HT1080 (cell line): ENCODE measurements at places on chromosomes 12 and 14. TPM values are rescaled to one million over a fixed set of nuclear protein-coding genes. Genes with fewer than 3 reads are reported as not detected.
A peak's percentile ranks its signal among the peaks of the same experiment; 100 is the strongest.

- no peak for DNase-seq
Measured at GRCh38 chr12:74120644-74121043, 417.0 kb upstream of the ATXN7L3B start.

DNA sequence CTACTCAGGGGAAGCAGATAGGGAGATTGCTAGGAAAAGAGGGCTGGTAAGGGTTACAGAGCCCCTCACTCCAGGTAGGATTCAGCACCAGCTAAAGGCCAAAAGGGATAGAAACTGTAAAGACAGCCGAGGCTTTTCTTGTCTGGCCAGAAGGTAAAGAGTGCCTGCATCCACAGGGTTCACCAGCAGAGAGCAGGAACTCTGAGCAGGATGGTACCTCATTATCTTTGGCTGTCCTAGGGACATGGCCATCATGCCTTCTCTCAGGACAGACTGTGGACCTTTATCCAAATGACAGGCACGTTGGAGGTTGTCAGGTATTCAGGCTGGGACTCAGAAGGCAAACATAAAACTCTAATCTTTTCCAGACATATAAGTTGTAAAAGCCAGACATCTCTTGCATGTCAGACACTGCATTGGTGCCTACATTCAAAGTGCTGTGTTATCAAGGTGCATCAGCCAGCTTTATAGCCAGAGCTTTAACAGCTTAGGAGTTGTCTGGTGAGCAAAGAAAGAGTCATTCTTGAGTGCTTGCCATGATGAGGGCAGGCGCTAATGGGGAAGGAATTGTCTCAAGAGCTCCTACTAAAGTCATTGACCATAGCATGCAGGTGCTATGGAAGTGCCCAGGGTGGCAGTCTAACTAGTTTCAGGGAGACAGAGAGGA lies 89.5 kb downstream of the PELI2 start:
- no peak for DNase-seq

- peak; percentile 85 for DNase-seq
Measured at GRCh38 chr12:52213564-52214420, 19.3 kb upstream of the KRT7 start.

The PLEKHD1 gene
- not detected in 2 replicates for total RNA-seq

GRCh38 chr12:101209319-101210302 lies at the start of gene SLC5A8:
Gene SLC5A8 (minus strand): TSS chr12:101210238. CDS start chr12:101209848, 390 bp downstream.
- DNase-seq = no peak

DNA sequence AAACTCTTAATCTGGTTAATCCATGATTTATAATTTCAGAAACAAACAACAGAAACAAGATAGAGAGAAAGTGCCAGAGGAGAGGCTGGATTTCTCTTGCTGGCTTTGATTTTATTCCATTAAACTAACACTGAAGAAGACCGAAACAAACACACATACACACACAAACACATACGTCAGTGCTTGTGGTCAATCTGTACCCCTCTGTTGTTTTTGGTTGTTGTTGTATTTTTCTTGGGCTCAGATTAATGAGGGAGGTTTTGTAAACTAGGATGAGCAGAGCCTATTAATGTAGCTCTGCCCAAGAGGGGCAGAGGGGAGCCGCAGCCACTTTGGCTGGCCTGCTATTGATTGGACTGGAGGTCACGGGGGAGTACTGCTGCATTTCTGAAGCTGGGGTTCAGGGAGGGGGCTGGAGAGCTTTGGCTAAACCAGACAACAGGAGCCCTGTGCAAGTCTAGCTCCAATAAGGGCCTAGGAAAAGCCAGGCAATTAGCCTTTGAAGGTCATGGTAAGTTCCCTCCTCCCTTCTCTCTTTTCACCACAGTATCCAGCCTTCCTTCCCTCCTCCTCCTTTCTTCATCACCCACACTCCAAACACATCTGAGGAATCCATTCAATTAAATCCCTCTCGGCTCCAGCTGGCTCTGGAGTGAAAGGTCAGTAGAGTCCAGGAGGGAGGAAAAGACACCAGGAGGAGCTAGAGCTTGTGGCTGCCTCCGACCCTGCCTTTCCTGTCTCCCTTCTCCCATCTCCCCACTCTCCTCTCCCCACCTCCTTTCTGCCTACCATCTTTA lies 344.1 kb upstream of the LMO3 start:
- DNase-seq = peak; percentile 7

- DNase-seq = peak; percentile 98
Measured at GRCh38 chr12:12891080-12891880, at the start of gene GPRC5A. Gene GPRC5A (plus strand): TSS chr12:12891562. CDS start chr12:12908250, 16,688 bp downstream.

The NFATC4 gene
- 0.32 TPM in 1 of 2 replicates, not detected in the other for total RNA-seq

GRCh38 chr12:90858252-90858651 lies 96.7 kb downstream of the CCER1 start:
- DNase-seq = peak; percentile 77

The SPX gene
- 0.07 and 1.2 TPM in 2 replicates for total RNA-seq

DNA sequence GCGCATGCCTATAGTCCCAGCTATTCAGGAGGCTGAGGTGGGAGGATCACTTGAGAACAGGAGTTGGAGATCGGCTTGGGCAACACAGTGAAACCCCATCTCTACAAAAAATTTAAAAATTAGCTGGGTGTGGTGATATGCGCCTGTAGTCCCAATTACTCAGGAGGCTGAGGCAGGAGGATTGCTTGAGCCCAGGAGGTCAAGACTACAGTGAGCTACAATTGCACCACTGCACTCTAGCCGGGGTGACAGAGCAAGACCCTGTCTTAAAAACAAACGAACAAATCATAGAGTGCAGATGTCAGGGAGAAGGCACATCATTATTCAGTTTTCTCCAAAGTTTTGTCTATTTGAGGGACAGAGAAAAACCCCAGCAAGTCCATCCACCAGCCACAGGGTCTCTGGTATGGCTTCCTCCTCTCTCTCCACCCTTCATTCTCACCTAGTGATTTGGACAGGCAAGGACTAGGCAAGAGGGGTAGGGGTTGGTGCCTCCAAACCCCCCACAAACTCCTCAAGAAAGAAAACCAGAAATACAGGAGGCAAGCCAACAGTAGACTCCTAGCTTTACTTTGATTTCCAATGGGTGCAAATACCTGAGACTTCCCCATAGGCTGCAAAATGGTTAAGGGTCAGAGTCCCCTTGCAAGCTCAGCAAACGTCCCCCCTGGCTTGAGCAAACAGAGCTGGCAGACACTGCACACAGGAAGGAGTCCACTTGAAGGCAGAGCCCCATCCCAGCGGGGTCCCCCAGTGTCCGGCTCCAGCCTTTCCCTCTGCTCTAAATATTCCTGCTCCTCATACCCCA lies 26.5 kb upstream of the RPLP0 start:
- no peak for DNase-seq

DNA sequence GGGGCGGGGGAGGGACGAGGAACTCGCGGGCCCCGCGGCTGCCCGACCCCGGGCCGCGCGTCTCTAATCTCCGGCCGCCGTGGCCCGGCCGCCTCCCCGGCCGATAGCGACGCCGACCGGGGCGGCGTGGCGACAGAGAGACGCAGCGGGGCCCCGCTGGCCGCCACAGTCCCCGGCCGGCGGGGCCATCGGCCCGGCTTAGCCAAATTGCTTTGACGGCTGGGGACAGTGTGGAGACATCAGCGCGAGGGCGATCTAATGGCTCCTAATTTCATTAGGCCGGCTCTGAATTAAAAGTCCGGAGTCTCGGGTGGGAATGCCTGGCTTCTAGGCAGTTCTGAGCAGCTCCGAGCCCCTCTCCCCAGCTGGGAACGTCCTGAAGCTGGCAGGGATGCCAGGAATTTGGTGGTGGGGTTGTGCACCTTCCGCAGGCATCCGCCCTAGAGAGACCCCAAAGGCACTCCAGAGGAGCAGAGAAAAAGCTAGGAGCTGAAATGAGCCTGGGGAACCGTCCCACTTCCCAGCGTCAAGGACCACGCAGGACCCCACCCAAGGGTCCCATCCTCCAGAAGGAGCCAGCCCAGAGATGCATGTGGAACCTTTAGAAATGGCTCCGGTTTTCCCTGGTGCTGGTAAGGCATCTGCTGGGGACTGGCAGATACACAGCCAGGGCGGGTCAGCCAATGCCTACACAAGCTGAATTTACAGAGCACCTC lies 9.6 kb downstream of the TBX5 start:
- DNase-seq = no peak

DNA sequence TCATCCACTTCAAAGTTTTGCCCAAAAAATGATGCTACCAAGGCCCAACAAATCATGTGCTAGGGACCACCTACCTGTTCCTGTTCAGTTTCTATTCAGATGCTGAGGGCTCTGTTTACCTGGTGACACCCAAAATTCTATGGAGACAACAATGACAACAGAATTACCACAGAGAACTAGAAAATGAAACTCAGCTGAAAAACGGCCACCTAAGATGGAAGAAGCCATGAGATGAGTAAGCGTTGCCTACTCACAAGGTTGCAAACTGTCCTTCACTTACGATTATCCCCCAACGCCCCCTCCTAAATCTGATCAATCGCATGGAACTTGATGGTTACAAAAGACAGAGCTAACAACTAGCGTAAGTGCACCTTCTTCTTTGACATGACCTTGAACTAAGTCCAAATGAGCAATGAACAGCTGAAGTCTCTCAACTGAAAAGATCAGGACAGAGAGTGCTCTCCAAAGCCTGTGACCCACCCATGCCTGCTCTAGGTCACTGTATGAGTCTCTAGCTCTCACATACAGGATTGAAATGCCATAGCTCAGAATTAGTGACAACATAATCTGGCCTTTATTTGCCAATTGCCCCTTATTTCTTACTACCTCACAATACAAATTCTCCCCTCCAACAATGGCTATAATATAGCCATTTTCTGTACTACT lies at the start of gene RNASE11:
RNASE11 (minus strand) TSS at position 513 of the 666 bp plus-strand sequence.
- no peak for DNase-seq

GRCh38 chr12:93684716-93685115 lies 7.5 kb downstream of the CRADD start:
- no peak for DNase-seq

The LRP6 gene
- total RNA-seq = 21.2 and 22.4 TPM in 2 replicates

The DCP1B gene
- 13.0 and 15.9 TPM in 2 replicates for total RNA-seq

DNA sequence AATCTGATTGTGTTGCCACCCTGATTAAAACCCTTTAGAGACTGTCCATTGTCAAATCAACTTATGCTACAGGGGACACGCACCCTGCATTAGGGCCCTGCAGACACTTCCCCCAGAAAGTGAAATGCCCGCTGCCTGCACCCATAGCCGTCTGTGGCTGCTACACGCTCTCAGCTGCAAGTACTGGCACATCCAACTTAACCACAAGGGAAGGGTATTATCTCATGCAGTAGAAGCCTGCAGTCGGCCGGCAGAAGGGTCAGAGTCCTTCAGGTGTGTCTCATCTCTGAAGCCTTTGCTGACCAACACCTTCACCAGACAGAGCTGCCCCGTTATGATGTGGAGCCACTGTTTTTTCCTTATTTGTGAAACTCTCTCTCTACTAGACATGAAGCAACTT lies 20.8 kb downstream of the CFAP251 start:
- DNase-seq = no peak

The CCDC88C gene
- total RNA-seq = 13.2 and 15.2 TPM in 2 replicates

- no peak for DNase-seq
Measured at GRCh38 chr14:57502586-57503254, 9.1 kb upstream of the CCDC198 start.

The DDHD1 gene
- 7.3 and 8.3 TPM in 2 replicates for total RNA-seq

- peak; percentile 60 for DNase-seq
Measured at GRCh38 chr14:60721326-60722106, 2.6 kb downstream of the SIX4 start.

GRCh38 chr14:92021523-92021922 lies 18.3 kb downstream of the TRIP11 start:
- DNase-seq = no peak

DNA sequence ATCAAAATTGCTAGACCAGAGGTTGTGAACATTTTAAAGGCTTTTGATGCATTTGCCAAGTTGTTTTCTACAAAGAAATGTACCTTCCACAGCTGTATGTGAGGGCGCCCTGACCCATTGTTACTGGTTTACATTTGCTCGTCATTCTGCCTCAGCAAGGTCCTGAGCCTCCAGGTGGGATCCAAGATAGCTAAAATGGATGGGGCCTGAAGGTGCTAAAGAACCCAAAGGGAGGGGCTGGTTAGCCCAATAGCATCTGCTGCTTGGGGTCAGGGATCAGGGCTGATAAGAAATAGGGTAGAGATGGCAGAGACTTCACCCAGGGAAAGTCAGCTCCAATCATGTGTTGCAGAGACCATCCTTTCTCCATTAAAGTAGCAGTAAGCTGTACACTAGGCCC lies 43.1 kb downstream of the GALNT16 start:
- DNase-seq = no peak

- DNase-seq = no peak
Measured at GRCh38 chr12:71449373-71450070, 9.9 kb downstream of the LGR5 start.

DNA sequence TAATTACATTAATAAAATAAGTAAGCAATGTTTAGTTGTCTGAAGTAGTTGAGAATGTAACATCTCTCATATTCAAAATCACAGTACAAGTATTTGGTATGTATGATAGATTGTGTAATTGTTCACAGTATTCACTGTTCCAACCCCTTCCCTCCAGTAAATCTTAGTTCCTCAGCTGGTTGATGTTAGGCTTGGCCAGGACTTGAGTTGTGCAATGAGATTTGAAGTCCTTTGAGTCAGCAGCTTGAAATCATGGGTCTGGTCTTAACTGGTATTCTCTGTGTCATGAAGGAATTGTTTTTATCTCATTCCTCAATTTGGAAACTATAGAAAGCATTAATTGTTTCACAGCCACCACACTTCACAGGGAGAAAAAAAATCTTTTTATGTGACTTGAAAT lies 477.1 kb downstream of the FSCB start:
- peak; percentile 7 for DNase-seq

DNA sequence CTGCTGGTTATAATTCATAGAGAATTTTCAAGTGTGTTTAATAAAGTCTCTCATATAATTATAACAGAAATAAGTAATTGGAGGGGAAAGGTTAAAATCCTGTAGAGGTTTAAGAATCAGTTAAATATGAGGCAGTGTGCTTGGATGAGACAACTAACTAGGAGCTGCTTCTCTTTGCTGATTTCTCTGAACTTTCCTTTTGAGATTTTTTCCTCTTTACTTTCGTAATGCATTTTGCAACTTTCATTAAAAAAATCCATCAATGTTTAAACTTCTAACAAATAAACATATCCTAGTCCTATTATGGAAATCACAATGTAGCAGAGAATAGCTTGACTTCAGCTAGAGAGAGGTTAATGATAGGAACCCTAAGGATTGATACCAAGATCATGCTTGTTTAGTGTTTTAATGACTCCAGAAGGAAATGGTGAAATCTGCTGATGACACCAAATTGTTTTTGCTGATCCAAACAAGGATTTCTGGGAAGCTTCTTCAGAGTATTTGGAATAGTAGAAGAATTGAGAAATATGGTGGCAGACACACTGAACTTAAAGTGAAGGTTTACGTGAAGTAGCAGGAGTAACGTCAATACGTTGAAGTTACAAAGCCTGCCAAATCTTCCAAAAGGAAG lies 122.6 kb downstream of the RAD51B start:
- DNase-seq = no peak

The PLXNC1 gene
- 0.57 and 0.66 TPM in 2 replicates for total RNA-seq

The ACOT6 gene
- not detected in 2 replicates for total RNA-seq

DNA sequence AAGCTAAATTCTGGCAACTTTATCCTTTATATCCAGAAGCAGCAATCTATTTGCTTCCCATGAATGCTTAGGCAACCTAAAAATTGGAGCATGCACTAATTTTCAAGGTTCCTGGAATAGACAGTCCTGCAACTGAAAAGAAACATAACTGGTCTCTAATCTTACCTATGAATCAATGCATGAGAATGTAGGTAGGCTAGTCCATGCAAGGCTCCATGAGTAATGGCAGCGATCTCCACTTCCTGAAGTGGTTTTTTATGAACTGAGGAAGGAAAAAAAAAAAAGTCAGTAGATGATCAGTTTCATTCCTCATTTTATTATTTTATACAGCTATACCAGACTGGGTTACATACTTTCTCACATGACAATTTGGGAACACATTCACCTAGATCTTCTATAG lies 102.0 kb downstream of the PEBP1 start:
- DNase-seq = peak; percentile 70

- no peak for DNase-seq
Measured at GRCh38 chr12:4439736-4440135, 5.9 kb downstream of the FGF6 start.
